NCI-H1694 treated with DMSO at 0.1 percent for 48 hours (cell line): ENCODE measurements at places on chromosomes 2 and 18.

GRCh38 chr2:54983345-54984220 is 66.7 kb downstream of the RTN4 start:
- no peak for DNase-seq

- no peak for DNase-seq
Observed at GRCh38 chr18:10145546-10145945, 231.7 kb downstream of the VAPA start.

GRCh38 chr2:144156736-144157640 is 362.9 kb downstream of the ZEB2 start:
- DNase-seq, result no peak

DNA sequence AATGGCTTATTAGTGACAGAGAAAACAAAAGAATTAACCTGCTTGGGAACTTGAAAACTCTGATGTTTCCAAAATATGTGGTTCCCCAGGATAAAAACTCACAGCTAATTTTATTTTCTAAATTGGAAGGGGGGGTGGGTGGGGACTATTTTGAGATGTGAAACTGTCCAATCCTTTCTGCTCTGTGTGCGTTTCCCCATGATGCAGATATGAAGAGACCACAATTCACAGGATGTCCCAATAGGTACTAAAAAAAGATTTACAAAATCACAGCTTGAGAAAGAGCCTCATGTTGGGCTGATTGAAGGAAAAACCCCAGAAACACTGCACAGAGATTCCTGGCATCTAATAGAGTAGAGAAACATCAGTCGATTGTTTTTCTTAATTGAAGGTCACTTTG is 273.2 kb downstream of the ARHGAP15 start:
- no peak for DNase-seq

GRCh38 chr2:27182346-27182745 is 29.5 kb upstream of the ATRAID start:
- DNase-seq, result no peak

- DNase-seq, result no peak
Observed at GRCh38 chr2:18247282-18248110, 313.0 kb downstream of the RDH14 start.
